ENCODE measurements at places on chromosomes 2 and 18. TPM values are rescaled to one million over a fixed set of nuclear protein-coding genes. Genes with fewer than 3 reads are reported as not detected.

The MEX3C gene
- total RNA-seq, result 69.9 TPM

The SLC16A14 gene
- 0.84 TPM for total RNA-seq

The SGO2 gene
- total RNA-seq, result 24.4 TPM

The GBX2 gene
- total RNA-seq, result not detected

The FAHD2B gene
- 25.4 TPM for total RNA-seq

The GPR45 gene
- not detected for total RNA-seq

The STRADB gene
- 23.0 TPM for total RNA-seq

The RESP18 gene
- not detected for total RNA-seq

The CD8B gene
- 251 TPM for total RNA-seq

The ADCYAP1 gene
- total RNA-seq, result not detected

The CSRNP3 gene
- total RNA-seq, result not detected

The KCNG2 gene
- total RNA-seq, result not detected

The TAF1B gene
- total RNA-seq, result 24.2 TPM

The HNMT gene
- total RNA-seq, result not detected

The SCYGR4 gene
- total RNA-seq, result not detected

The CYP26B1 gene
- not detected for total RNA-seq

The SERPINB2 gene
- total RNA-seq, result not detected

The POMC gene
- total RNA-seq, result 4.8 TPM

The SERPINB13 gene
- total RNA-seq, result not detected

The LNPK gene
- 38.3 TPM for total RNA-seq

The ADCY3 gene
- 88.5 TPM for total RNA-seq

The NBEAL1 gene
- total RNA-seq, result 10.0 TPM

The SKA1 gene
- 32.1 TPM for total RNA-seq

The ZNF532 gene
- total RNA-seq, result 2.6 TPM

The SMAD7 gene
- total RNA-seq, result 17.9 TPM

The B3GNT2 gene
- 34.5 TPM for total RNA-seq

The CYS1 gene
- total RNA-seq, result not detected

The SPC25 gene
- total RNA-seq, result 29.0 TPM

The NPPC gene
- total RNA-seq, result not detected

The SMARCAL1 gene
- total RNA-seq, result 28.4 TPM

The SERPINE2 gene
- 11.6 TPM for total RNA-seq

The GPR39 gene
- total RNA-seq, result not detected

The GAL3ST2 gene
- total RNA-seq, result 0.25 TPM
